ENCODE measurements at places on chromosomes 2 and 18.

DNA sequence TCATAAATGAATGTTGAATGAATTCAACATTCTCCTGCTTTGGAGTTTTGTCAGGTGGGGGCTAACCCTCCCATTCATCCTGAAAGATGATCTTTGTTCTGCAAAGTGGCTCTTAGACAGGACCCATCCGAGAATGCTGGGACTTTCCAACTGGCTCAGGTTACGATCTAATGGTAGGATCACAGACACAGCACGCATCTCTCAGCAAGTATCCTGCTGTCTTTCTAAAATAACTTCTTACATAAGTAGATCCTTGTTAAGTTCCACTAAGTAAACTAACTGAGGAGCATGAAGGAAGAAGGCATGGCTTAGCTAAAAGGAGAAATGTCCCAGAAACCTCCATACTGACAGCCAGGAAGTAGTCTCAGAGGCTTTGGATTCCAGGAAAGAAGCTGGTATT, 23.7 kb downstream of the CYP27A1 start:
- DNase-seq, result no peak

GRCh38 chr2:239359196-239359912, 41.5 kb downstream of the HDAC4 start:
- DNase-seq, result no peak

- no peak for DNase-seq
Measured at GRCh38 chr2:210169516-210170195, 1.6 kb downstream of the KANSL1L start.

GRCh38 chr2:219483451-219484342, 15.0 kb upstream of the GMPPA start:
- no peak for DNase-seq

- no peak for DNase-seq
Measured at GRCh38 chr2:65120990-65121693, 8.8 kb downstream of the RAB1A start.

DNA sequence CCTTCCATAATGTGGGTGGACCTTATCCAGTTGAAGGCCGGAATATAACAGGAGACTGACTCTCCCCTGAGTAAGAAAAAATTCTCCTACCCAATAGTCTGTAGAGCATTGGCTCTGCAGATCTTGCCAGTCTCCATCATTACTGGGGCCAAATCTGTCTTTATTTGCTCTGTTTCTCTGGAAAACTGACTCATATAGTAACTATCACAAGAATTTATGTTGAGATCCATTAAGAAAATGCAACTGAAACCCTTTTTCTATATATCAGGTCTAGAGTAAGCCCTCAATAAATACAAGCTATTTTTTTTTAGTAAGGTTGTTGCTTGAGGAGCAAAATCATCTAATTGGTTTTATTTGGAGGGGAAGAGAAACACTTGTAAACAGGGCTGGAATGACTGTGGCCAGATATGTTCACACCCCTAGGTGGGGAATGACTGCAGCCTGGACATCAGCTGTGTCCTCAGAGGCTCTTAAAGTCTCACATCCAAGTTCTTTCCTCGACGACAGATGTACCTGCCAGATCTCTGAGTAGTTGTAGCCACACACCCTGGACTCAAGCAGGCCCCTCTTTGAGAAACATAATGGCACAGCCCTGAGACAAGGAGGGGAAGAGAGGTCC, 339.7 kb downstream of the TNS1 start:
- no peak for DNase-seq

DNA sequence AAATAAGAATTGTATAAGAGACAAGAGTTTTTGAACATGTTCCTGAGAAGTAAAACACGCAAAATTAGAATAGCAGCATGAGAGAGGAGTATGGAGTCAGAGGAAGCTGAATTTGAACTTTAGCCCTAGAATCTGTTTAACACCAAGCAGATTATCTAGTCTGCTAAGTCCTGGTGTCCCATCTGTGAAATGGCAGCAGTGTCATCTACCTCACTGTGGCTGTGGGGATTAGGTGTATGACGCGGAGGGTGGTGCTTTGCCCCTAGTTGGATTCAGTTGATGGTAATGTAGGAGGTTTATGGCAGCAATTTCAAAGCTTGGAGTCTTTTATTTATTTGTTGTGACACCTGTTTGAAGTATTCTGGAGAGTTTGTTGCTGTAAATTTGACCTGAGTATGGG, 79.2 kb downstream of the ZNF532 start:
- DNase-seq, result no peak

DNA sequence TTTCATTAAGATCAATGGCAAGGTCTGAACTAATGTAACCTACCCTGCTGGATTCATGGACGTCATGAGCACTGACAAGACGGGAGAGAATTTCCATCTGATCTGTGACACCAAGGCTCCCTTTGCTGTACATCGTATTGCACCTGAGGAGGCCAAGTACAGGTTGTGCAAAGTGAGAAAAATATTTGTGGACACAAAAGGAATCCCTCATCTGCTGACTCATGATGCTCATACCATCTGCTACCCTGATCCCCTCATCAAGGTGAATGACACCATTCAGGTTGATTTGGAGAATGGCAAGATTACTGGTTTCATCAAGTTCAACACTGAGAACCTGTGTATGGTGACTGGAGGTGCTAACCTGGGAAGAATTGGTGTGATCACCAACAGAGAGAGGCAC, 82.3 kb upstream of the NDUFV2 start:
- no peak for DNase-seq

- no peak for DNase-seq
Measured at GRCh38 chr2:149167001-149167780, 128.7 kb downstream of the LYPD6B start.

DNA sequence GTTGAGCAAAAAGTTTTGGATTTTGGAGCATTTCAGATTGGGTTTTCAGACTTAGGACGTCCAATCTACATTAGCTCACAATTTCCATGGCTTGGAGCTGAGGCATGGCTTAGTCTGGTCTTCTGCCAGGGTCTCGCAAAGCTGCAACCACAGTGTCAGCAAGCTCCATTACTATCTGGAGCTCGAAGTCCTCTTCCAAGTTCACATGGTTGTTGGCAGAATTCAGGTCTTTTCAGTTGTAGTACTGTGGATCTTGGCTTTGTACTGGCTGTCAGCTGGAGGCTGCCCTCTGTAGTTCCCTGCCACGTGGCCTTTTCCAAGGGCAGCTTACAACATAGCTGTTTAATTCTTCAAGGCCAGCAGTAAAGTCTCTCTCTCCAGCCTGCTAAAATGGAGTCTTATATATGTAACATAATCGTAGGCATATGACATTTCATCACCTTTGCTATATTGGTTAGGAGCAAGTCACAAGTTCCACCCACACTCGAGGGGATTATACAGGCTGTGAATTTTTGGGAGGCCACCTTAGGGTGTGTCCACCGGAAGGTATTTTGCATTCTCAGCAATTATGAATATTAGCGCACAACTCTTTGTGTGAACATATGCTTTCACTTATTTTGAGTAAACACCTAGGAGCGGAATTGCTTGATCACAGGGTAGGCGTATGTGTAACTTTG, 41.5 kb upstream of the EPC2 start:
- no peak for DNase-seq

DNA sequence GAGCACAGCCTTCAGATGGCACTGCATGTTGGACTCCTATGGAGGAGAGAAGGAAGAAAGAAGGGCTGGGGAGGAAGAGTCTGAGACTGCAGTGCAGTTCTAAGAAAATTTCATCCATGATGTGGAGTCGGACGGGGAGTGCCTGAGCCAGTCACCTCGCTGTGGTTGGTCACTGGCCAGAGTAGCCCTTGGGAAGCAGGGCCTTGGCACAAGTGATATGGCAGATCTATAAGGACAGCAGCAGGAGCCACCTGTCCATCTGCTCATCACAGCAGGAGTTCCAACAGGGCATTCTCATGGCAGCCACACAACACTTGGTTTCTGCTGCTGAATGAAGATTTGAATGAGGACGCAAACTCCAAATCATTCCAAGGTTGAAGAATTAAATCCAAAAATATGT, 314.8 kb downstream of the CYP26B1 start:
- DNase-seq, result no peak

GRCh38 chr2:239378918-239379640, 21.7 kb downstream of the HDAC4 start:
- DNase-seq, result no peak

- DNase-seq, result no peak
Measured at GRCh38 chr2:60297296-60298005, 256.0 kb downstream of the BCL11A start.

DNA sequence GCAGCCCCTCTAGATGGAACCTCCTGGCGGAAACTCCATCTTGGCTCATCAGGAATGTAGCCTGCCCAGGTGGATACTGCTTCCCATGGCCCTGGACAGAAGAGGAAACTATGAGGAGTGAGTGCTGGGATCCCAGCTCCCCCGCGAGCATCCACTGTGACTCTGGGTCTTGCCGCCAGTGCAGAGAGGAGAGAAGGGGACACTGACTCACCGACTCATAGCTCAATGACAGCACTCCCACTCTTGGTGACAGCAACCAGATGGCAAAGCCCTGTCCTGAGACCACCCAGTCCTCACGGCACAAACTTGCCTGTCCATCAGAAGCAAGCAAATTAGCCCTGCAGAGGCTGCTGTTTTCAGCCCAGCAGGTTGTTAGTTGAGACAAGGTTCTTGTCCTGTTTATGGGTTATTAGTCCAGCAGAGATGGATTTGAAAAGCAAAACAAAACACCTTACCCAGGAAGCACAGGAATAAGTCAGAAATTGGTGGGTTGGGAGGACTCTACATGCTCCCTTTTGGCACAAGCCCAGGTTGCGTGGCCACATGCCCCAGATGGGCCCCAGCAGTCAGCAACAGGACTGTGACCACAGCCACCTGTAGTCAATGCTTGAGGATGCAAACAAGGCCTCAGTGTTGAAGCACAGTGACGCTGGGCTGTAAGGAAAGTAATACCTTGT, 111.5 kb upstream of the GLI2 start:
- peak; percentile 34 for DNase-seq

GRCh38 chr2:178397002-178397605, 53.9 kb downstream of the PRKRA start:
- peak; percentile 47 for DNase-seq

DNA sequence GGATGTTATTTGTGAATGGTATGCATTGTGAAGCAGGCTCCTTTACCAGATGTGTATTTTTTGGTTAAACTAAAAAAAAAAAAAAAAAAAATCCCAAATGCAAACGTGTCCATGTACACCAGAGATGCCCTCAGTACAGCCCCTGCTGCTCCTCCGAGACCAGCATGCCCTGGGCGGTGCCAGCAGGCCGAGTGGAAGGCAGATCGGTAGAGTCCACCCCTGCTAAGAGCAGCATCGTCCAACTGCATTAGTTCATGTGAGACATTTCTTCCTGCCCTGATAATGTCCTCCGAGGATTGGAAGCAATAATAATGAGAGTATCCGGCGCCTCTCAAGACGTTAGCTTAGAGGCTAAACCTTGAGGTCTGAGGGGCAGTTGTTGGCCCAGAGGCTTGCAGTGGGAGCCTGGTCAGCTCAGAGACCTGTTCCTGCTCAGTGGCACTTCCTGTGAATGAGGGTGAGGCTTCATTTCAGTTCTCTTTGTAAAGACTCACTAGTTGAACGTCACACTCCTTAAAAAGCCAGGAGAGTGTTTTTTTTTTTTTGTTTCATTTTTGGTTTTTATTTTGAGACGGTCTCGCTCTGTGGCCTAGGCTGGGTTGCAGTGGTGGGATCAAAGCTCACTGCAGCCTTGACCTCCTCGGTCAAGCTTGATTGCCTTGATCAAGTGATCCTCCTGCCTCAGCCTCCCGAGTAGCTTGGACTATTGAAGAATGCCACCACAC, 5.6 kb downstream of the SLC66A3 start:
- DNase-seq, result no peak

GRCh38 chr2:38740851-38741731, 10.1 kb downstream of the SRSF7 start:
- peak; percentile 14 for DNase-seq

DNA sequence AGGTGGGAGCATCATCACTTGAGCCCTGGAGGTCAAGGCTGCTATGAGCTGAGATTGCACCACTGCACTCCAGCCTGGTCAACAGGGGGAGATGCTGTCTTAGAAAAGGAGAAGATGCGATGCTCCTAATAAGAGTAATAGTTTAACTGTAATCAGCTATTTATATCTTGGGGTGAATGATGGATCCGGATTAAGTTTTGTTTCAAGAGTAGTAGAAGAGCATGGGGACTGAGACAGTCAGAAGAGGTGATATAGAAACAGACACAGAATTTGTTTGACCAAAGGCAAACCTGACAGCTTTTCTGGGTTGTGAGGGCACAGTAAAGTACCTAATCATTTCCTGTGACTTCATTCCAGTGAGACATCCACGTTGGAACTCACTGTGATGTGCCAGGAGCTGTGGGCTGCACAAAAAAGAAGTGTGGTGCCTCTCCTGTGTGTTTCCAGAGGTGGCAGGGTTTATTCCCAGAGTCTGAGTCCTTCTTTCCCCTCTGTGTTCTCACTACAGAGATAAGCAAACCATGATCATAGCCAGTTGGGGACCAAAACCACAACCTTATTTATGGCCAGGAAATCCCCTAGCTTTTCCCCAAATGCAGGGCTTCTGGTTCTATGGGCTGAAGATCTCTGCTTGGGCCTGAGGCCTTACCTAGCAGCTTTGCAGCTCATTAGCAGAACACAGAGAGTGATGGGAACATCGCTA, 113.7 kb downstream of the XRCC5 start:
- DNase-seq, result no peak

GRCh38 chr2:141109633-141110032, 1021.2 kb downstream of the LRP1B start:
- no peak for DNase-seq

GRCh38 chr2:132979339-132980093, 309.5 kb upstream of the LYPD1 start:
- no peak for DNase-seq

Data from NCI-H2081 (cell line).